ENCODE measurements at places on chromosomes 12 and 14. TPM values are rescaled to one million over a fixed set of nuclear protein-coding genes. Genes with fewer than 3 reads are reported as not detected.
A peak's percentile ranks its signal among the peaks of the same experiment; 100 is the strongest.

The FITM1 gene
- 0.66 TPM for total RNA-seq

DNA sequence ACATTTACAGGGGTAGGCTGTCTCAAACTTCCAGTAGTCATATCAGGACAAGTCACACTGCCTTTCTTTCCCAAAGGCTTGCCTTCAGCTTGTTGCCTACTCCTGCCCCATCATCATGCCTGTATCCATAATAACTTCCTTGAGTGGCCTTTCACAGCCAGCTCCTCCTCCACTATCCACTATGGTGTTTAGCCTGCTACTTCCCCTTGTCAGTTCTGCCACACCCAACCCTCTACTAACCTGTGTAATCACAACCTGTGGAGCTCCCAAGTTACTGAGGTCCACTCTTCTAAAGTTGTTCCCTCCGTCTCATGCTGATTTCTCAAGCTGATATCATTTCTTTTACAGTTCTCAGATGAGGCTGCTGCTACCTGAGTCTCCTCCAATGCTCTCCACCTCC lies 159.9 kb downstream of the BMP4 start:
- H3K36me3 ChIP-seq, result no peaks in the 10 kb centered on the region
- no peak for DNase-seq
- H3K27me3 ChIP-seq, result peaks cover 5% of the 10 kb centered on the region

The UNC79 gene
- 29.5 TPM for total RNA-seq

- no peaks in the 10 kb centered on the region for H3K36me3 ChIP-seq
- H3K4me1 ChIP-seq, result no peaks in the 10 kb centered on the region
Measured at GRCh38 chr12:80099259-80099658, at the start of gene OTOGL. OTOGL (plus strand) TSS chr12:80099537; CDS start chr12:80209432, 109,895 bp downstream.

The ZBTB39 gene
- 23.5 TPM for total RNA-seq

The CD163L1 gene
- total RNA-seq, result 36.8 TPM

GRCh38 chr14:91653451-91653850 lies 78.4 kb downstream of the CATSPERB start:
- H3K27me3 ChIP-seq, result peaks cover 6% of the 10 kb centered on the region
- no peaks in the 10 kb centered on the region for H3K36me3 ChIP-seq
- H3K4me3 ChIP-seq, result no peak overlapping the region
- DNase-seq, result no peak
- H3K4me1 ChIP-seq, result no peaks in the 10 kb centered on the region
- no peak overlapping the region for H3K27ac ChIP-seq

DNA sequence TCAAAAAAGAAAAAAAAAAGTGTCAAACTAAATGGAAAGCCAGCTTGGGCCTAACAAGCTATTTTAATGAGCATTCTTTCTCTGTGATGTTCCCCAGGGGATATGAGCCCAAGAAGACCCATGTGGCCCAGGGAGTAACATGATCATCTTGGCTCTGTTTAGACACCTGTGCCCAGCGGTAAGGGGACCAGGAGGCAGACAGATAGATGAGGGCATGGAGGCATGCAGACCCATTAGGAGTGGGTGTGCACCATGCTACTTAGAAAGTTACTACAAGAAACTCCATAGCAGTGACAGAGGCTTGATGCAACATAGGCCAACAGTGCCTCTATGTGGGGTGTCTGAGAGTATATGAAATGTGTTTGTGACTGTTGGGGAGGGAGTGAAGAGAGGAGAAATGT lies 3.1 kb upstream of the CREBL2 start:
- H3K4me1 ChIP-seq, result peaks cover 14% of the 10 kb centered on the region
- DNase-seq, result no peak
- H3K36me3 ChIP-seq, result no peaks in the 10 kb centered on the region
- no peak overlapping the region for H3K4me3 ChIP-seq
- peaks cover 6% of the 10 kb centered on the region for H3K27me3 ChIP-seq

DNA sequence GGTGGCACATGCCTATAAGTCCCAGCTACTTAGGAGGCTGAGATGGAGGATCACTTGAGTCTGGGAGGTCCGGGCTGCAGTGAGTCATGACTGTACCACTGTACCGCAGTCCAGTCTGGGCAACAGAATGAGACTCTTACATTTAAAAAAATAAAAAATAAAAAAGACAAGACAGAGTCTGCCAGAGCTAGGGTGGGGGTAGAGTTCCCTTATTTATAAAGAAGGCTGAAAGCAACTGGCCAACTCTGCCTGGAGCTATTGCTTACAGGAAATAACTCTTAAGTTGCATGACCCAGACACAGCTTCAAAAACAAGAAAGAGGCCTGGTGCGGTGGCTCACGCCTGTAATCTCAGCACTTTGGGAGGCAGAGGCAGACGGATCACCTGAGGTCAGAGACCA lies 31.5 kb downstream of the NUMB start:
- no peaks in the 10 kb centered on the region for H3K36me3 ChIP-seq
- H3K4me3 ChIP-seq, result no peak overlapping the region
- H3K27ac ChIP-seq, result no peak overlapping the region
- H3K4me1 ChIP-seq, result peaks cover 6% of the 10 kb centered on the region

The PRH2 gene
- total RNA-seq, result not detected

- no peaks in the 10 kb centered on the region for H3K27me3 ChIP-seq
- H3K4me1 ChIP-seq, result no peaks in the 10 kb centered on the region
- DNase-seq, result no peak
- no peak overlapping the region for H3K4me3 ChIP-seq
- H3K27ac ChIP-seq, result no peak overlapping the region
- H3K36me3 ChIP-seq, result no peaks in the 10 kb centered on the region
Measured at GRCh38 chr14:91046488-91047072, 13.9 kb downstream of the RPS6KA5 start.

GRCh38 chr12:8156416-8156815 lies 399 bp upstream of the ZNF705A start:
- H3K4me3 ChIP-seq, result no peak overlapping the region
- DNase-seq, result no peak
- H3K27me3 ChIP-seq, result peaks cover 4% of the 10 kb centered on the region
- no peaks in the 10 kb centered on the region for H3K4me1 ChIP-seq
- H3K36me3 ChIP-seq, result no peaks in the 10 kb centered on the region

DNA sequence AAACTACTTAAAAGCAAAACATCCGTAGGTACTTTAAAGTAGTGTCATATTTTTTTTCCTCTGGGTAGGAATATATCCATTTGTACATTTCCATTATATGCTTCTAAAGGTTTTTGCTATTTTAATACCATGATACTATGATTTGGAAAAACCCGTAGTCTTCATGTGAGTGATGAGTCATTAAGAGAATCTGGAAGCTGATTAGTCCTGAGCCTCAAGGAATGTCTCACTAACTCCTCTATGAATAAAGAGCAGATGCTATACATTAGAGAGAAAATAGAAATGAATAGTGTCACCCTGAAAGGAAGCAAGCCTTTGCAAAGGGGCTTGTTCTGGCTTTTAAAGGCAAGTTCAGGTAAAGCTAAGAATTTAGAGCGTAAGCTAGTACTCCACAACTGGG lies 432.1 kb downstream of the CCDC91 start:
- H3K27ac ChIP-seq, result no peak overlapping the region
- H3K27me3 ChIP-seq, result no peaks in the 10 kb centered on the region
- H3K36me3 ChIP-seq, result no peaks in the 10 kb centered on the region
- H3K4me1 ChIP-seq, result no peaks in the 10 kb centered on the region

- H3K4me1 ChIP-seq, result peaks cover 15% of the 10 kb centered on the region
- peak overlapping the region; percentile 87 for H3K27ac ChIP-seq
- H3K27me3 ChIP-seq, result peaks cover 5% of the 10 kb centered on the region
- DNase-seq, result peak; percentile 46
- H3K36me3 ChIP-seq, result no peaks in the 10 kb centered on the region
- H3K4me3 ChIP-seq, result peak overlapping the region; percentile 23
Measured at GRCh38 chr14:96231526-96232130, 24.4 kb upstream of the BDKRB1 start.

- no peaks in the 10 kb centered on the region for H3K4me1 ChIP-seq
- no peaks in the 10 kb centered on the region for H3K27me3 ChIP-seq
- no peak for DNase-seq
- H3K4me3 ChIP-seq, result no peak overlapping the region
Measured at GRCh38 chr12:85963326-85963725, 89.2 kb downstream of the NTS start.

GRCh38 chr14:104137297-104138097 lies 890 bp upstream of the KIF26A start:
- DNase-seq, result peak; percentile 91
- H3K27me3 ChIP-seq, result peaks cover 4% of the 10 kb centered on the region
- H3K4me3 ChIP-seq, result peak overlapping the region; percentile 70
- peaks cover 2% of the 10 kb centered on the region for H3K4me1 ChIP-seq
- H3K36me3 ChIP-seq, result no peaks in the 10 kb centered on the region

The GPR137C gene
- total RNA-seq, result 19.5 TPM

The PLCZ1 gene
- not detected for total RNA-seq

- no peaks in the 10 kb centered on the region for H3K4me1 ChIP-seq
- peaks cover 6% of the 10 kb centered on the region for H3K36me3 ChIP-seq
- no peak overlapping the region for H3K4me3 ChIP-seq
- DNase-seq, result no peak
- peaks cover 19% of the 10 kb centered on the region for H3K27me3 ChIP-seq
Measured at GRCh38 chr14:105641075-105641937, 114.9 kb downstream of the TMEM121 start.

The SPIC gene
- not detected for total RNA-seq

GRCh38 chr14:66254038-66254437 lies 232.1 kb upstream of the CCDC196 start:
- H3K4me1 ChIP-seq, result peaks cover 2% of the 10 kb centered on the region
- no peaks in the 10 kb centered on the region for H3K36me3 ChIP-seq
- H3K4me3 ChIP-seq, result no peak overlapping the region
- no peak for DNase-seq
- H3K27me3 ChIP-seq, result peaks cover 2% of the 10 kb centered on the region

The AKAP3 gene
- 3.3 TPM for total RNA-seq

The PCED1B gene
- total RNA-seq, result 0.27 TPM

- H3K27me3 ChIP-seq, result peaks cover 2% of the 10 kb centered on the region
- H3K36me3 ChIP-seq, result no peaks in the 10 kb centered on the region
- no peak overlapping the region for H3K27ac ChIP-seq
- DNase-seq, result no peak
- no peaks in the 10 kb centered on the region for H3K4me1 ChIP-seq
Measured at GRCh38 chr12:18446061-18446644, 184.8 kb downstream of the PIK3C2G start.

DNA sequence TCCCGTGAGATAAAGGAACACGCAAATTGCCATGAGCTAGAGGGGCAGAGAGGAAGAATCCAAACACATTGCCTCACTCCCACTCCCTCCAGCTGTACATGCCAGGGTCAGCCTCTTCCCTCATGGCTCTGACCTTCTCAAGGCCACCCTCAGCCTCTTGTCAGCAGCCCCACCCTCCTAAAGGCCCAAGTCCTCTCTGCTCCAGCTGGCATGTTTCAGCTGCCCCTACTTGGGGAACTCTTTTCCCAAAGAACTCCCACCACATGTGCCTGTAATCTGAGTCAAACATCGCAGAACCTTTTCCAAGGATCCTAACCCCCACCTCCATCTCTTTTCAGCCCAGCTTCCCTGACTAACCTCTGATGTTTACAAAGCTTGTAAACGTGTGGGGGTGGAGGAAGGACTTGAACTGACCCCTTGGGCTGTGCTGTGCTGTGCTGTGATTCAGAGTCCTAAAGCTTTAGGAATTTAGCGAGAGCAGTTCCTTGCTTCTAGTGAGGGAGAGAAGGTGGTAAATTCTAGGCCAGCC lies 7.3 kb upstream of the CACNB3 start:
- no peak for DNase-seq
- no peak overlapping the region for H3K4me3 ChIP-seq
- no peaks in the 10 kb centered on the region for H3K36me3 ChIP-seq

GRCh38 chr12:67647799-67648520 lies 585 bp upstream of the DYRK2 start:
- peaks cover 22% of the 10 kb centered on the region for H3K4me1 ChIP-seq
- H3K4me3 ChIP-seq, result peak overlapping the region; percentile 93
- DNase-seq, result peak; percentile 84
- peaks cover 9% of the 10 kb centered on the region for H3K36me3 ChIP-seq

The MGAT4C gene
- 0.98 TPM for total RNA-seq

GRCh38 chr12:93533310-93533709 lies 39.2 kb upstream of the SOCS2 start:
- peaks cover 4% of the 10 kb centered on the region for H3K4me1 ChIP-seq
- no peak overlapping the region for H3K27ac ChIP-seq
- no peaks in the 10 kb centered on the region for H3K36me3 ChIP-seq
- DNase-seq, result no peak
- no peak overlapping the region for H3K4me3 ChIP-seq

DNA sequence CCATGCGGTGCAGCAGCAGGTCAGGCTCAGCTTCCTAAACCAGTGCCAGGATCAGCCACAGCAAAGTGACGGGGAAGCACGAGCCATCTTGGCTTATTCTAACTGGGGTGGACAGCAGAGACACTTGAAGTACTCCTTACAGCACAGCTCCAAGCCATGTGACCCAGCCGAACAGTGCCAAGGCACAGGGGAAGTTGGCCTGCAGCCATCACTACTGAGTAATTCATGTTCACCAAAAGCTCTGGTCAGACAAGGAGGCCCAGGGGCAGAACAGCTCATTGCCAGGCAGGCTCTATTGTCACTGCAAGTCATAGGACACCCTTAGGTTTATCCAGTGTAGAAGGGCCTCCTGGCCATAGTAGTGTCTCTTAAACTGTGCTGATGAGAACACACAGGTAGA lies 23.4 kb upstream of the SLC35F4 start:
- DNase-seq, result no peak
- H3K4me3 ChIP-seq, result no peak overlapping the region
- no peaks in the 10 kb centered on the region for H3K27me3 ChIP-seq
- H3K27ac ChIP-seq, result no peak overlapping the region

DNA sequence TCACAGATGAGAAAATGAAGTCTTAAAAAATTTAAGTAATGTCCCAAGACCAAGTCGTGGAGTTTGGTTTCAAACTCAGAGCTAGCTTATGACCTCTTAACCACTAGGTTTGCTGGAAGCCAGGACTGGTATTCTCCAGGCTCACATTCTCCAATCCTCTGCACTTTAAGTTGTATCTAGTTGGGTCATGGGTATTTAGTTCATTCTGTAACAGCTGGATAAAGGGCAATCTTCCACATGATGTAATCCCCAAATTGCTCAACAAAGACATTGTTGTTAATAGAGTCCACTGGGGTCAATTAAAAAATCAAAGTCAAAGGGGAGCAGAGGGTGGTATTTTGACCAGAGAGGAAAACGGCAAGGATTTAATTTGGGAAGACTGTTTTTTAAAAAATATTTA lies 17.8 kb upstream of the GAS2L3 start:
- H3K4me1 ChIP-seq, result no peaks in the 10 kb centered on the region
- H3K27ac ChIP-seq, result no peak overlapping the region
- no peaks in the 10 kb centered on the region for H3K27me3 ChIP-seq
- no peak overlapping the region for H3K4me3 ChIP-seq

- no peaks in the 10 kb centered on the region for H3K36me3 ChIP-seq
- DNase-seq, result peak; percentile 5
- H3K4me1 ChIP-seq, result peaks cover 18% of the 10 kb centered on the region
- peaks cover 8% of the 10 kb centered on the region for H3K27me3 ChIP-seq
- H3K27ac ChIP-seq, result no peak overlapping the region
- H3K4me3 ChIP-seq, result no peak overlapping the region
Measured at GRCh38 chr14:104227806-104228205, 89.4 kb downstream of the KIF26A start.

GRCh38 chr12:1504304-1504894 lies 90.0 kb downstream of the FBXL14 start:
- H3K27me3 ChIP-seq, result peaks cover 13% of the 10 kb centered on the region
- peaks cover 17% of the 10 kb centered on the region for H3K4me1 ChIP-seq
- no peak overlapping the region for H3K4me3 ChIP-seq
- H3K27ac ChIP-seq, result no peak overlapping the region

GRCh38 chr14:93319958-93320357 lies 12.9 kb downstream of the BTBD7 start:
- no peak overlapping the region for H3K4me3 ChIP-seq
- H3K4me1 ChIP-seq, result peaks cover 9% of the 10 kb centered on the region
- H3K27me3 ChIP-seq, result no peaks in the 10 kb centered on the region
- no peak overlapping the region for H3K27ac ChIP-seq
- no peak for DNase-seq
- H3K36me3 ChIP-seq, result no peaks in the 10 kb centered on the region
